ENCODE measurements at places on chromosomes 5 and 9. TPM values are rescaled to one million over a fixed set of nuclear protein-coding genes. Genes with fewer than 3 reads are reported as not detected.
A peak's percentile ranks its signal among the peaks of the same experiment; 100 is the strongest.

Gene MRPL41
- total RNA-seq = 70.9 TPM

DNA sequence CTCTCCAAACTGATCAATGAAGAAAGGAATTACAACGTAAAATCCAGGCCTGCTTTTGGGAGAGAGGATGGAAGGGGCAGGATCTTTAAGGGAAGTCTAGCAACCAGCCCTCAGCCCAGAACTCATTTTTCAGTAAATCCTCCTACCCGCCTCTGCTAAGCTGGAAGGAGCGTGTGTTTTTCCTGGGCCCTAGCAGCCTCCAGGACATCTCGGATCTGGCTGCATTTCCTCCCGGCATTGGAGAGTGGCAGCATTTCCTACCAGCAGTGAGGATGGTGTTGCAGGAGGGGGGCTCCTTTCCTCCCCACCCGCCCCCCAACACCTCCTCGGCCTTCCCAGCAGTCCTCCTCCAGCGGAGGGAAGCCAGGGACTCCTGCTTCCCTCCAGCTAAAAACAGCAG, 54.5 kb downstream of the DCP2 start:
- no peaks in the 10 kb centered on the region for H3K36me3 ChIP-seq
- no peak overlapping the region for H3K27ac ChIP-seq
- no peak overlapping the region for H3K4me3 ChIP-seq
- no peaks in the 10 kb centered on the region for H3K27me3 ChIP-seq
- no peak for DNase-seq

DNA sequence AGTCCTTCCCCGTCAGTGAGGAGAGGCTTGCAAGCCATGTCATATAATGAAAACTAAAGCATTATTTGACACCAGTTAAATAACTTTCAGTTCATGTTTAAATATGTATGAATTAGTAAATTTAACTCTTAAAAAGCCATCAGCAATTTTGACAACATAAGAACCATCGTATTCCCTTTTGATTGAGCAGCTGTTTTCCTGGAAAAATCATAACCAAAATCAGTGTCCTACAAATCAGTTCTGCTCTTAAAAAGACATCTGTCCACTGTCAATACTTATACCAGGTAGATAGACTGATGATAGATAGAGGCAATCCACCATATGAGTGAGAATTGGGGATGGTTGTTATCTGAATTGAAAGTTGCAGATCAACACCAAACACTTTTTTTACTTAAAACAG, 2.3 kb downstream of the DIRAS2 start:
- peaks cover 28% of the 10 kb centered on the region for H3K27me3 ChIP-seq
- no peak overlapping the region for H3K27ac ChIP-seq
- no peak overlapping the region for H3K4me3 ChIP-seq
- H3K36me3 ChIP-seq = no peaks in the 10 kb centered on the region
- H3K4me1 ChIP-seq = peaks cover 4% of the 10 kb centered on the region

Gene SPOCK1
- not detected for total RNA-seq

Gene SPINK6
- total RNA-seq = not detected

DNA sequence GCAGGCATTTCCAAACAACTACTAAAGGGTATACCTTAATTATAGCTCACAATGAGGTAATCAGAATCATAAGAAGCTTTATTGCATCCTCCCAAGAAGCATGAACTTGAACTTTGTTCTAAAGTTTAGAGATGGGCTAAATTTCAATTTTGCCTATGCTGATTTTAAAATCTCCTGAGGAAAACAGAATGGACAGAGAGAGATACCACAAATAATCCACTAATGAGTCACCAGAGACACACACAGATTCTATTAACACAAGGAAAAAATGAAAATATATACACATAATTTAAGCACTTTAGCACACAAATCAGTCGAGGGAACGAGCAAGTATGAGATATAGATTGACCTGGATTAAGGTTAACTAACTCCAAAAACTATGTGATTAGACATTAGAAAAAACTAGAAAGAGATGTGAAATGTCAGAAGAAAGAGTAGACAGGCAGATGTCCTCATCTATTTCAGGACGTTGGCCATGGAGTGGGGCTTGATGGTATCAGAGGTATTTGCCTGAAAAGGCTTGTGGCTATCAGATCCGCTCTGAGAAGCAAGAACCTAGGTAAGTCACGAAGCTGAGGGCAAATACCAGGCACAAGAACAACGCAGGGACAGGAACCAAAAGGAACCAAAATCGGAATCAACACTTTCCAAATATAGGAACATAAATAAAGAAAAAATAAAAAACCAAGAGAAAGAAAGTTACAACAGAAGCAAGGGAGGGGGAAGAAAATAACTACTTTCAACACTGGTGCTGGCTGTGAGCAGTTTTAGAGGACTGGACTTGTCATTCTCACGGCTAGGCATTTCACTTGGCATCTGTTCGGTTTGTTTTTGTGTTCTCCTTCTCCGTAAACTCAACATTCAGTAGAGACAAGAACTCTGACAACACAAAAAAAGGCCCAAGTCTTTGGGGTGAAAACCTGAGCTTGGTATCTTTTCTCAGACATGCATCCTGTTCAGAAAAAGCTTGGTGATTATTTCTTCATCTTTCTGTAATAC, 294.6 kb upstream of the PUM3 start:
- no peak overlapping the region for H3K27ac ChIP-seq
- no peak for DNase-seq
- H3K4me1 ChIP-seq = no peaks in the 10 kb centered on the region

- no peaks in the 10 kb centered on the region for H3K36me3 ChIP-seq
- no peaks in the 10 kb centered on the region for H3K4me1 ChIP-seq
- no peak overlapping the region for H3K27ac ChIP-seq
- no peak overlapping the region for H3K4me3 ChIP-seq
- DNase-seq = no peak
These were observed 131.0 kb upstream of the ITGA1 start for GRCh38 chr5:52656569-52657246.

Gene PCDHGB7
- 1.9 TPM for total RNA-seq

GRCh38 chr9:8872802-8873201, 1073.2 kb upstream of the DMAC1 start:
- H3K27ac ChIP-seq = no peak overlapping the region
- H3K36me3 ChIP-seq = no peaks in the 10 kb centered on the region

DNA sequence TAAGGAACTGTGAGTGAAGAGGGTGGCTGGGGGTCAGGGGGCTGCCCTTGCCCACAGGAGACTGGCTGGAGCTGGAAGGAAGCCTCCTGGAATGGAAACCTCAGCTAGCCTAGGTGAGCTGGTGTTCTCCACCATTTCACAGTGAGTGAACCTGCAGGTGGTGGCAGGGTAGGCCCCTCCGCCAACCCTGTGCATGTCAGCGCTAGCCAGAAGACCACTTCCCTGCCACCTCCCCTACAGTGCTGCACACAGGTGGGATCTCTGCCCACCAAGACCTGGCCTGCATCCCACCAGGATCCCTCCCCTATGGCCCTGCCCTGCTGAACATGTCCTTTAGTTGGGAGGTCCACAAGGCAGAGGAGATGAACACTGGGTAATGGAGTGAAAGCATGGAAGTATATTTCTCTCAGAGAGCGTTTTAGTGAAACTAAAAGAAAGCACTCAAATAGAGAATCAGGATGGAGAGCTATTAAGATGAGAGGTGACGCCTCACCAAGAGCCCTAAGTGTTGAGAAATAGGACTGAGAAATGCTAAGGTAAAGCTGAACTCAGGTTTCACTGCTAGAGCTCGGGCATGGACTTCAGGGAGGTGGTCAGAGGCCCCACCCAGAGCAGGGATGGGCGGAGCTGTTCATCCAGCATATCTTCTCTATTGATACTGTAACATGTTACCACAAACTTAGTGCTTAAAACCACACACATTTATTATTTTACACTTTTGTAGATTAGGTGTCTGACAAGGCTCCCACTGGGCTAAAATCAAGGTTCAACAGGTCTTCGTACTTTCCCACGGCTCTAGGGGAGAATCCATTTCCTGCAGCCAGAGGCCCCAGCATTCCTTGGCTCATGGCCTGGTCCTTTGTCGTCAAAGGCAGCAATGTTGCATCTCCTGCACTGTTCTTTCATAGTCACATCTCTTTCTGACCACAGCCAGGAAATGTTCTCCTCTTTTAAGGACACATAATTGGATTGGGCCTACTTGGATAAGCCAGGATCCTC, 83.2 kb downstream of the DIRAS2 start:
- no peak overlapping the region for H3K4me3 ChIP-seq
- H3K27ac ChIP-seq = no peak overlapping the region
- H3K36me3 ChIP-seq = no peaks in the 10 kb centered on the region
- no peaks in the 10 kb centered on the region for H3K27me3 ChIP-seq

GRCh38 chr9:133384736-133385321, 8.7 kb downstream of the STKLD1 start:
- no peaks in the 10 kb centered on the region for H3K36me3 ChIP-seq
- H3K27me3 ChIP-seq = peaks cover 9% of the 10 kb centered on the region
- no peaks in the 10 kb centered on the region for H3K4me1 ChIP-seq
- no peak for DNase-seq
- H3K27ac ChIP-seq = no peak overlapping the region

- no peak for DNase-seq
- H3K36me3 ChIP-seq = no peaks in the 10 kb centered on the region
- H3K4me3 ChIP-seq = no peak overlapping the region
- H3K4me1 ChIP-seq = no peaks in the 10 kb centered on the region
These were observed 334.7 kb downstream of the NDUFS4 start for GRCh38 chr5:53895091-53895683.

- peak overlapping the region; percentile 59 for H3K27ac ChIP-seq
- H3K4me1 ChIP-seq = peaks cover 21% of the 10 kb centered on the region
- peak; percentile 67 for DNase-seq
- no peaks in the 10 kb centered on the region for H3K36me3 ChIP-seq
These were observed 802 bp downstream of the SPIN1 start for GRCh38 chr9:88388886-88389605.

- no peak overlapping the region for H3K27ac ChIP-seq
- H3K36me3 ChIP-seq = no peaks in the 10 kb centered on the region
- H3K4me3 ChIP-seq = no peak overlapping the region
- no peaks in the 10 kb centered on the region for H3K4me1 ChIP-seq
- no peaks in the 10 kb centered on the region for H3K27me3 ChIP-seq
These were observed 246.3 kb upstream of the EFNA5 start for GRCh38 chr5:107916731-107917725.

Gene IFNB1
- total RNA-seq = not detected

DNA sequence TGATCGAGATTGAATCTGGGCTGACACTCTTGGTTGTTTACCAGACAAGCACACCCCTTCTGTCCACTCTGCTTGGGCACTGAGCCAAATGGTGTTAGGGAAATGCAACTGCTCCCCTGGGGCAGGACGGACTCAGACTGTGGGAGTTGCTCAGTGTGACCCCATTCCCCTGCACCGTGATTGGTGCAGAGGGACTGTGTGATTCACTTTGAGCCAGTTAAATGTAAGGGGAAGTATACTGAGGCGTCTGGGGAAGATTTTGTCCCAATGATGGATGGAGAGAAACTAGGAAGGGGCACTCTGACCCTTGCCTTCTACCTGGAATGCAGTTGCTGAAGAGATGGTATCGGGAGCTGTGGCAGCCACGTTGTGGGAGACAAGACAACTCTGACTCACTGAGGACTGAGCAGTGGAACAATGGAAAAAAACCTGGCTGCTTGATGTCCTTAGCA, 196.0 kb upstream of the ANKRD55 start:
- H3K36me3 ChIP-seq = no peaks in the 10 kb centered on the region
- DNase-seq = no peak
- H3K4me1 ChIP-seq = peaks cover 11% of the 10 kb centered on the region
- no peaks in the 10 kb centered on the region for H3K27me3 ChIP-seq
- no peak overlapping the region for H3K4me3 ChIP-seq
- no peak overlapping the region for H3K27ac ChIP-seq

DNA sequence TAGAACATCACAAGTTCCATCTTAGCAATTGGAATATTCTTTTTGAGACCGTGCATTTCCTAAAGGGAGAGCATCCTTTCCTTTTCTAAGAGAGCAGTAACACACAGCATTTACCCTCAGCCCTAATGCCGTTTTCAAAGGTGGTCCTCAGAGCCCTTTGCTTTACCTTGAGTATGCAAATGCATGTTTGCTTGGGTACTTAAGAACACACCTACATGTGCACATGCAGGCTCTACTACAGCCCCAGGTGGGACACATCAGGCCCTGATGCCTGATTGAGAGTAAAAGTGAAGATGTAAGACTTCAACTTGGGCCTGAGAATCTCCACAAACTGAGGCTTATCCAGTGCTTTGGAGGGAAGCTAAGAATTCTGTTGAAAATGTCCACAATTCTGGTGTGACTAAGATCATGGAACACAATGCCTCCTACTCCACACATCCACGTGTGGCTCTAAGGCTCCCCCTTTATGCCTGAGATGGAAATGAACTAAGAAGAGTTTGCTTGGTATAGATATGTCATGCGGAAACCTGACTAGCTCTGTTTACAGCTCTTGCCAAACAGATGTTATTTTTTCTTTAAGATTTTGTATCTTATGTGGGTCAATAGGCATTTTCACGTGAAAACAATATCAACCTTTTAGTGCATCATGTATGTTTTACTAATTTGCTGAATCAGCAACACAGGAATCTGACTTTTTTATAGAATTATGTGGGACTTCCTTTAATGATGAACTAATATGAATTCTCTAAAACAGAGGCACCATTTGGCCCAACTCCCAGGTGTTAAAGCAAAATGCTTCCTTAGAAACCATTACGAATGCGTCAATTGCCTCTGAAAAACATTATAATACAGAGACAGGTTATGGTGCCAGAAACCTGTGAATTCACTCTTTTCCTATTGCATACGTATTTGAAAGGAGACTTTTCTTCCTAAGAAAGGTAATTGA, 48.9 kb upstream of the SLC2A8 start:
- H3K36me3 ChIP-seq = no peaks in the 10 kb centered on the region
- no peak overlapping the region for H3K27ac ChIP-seq
- H3K4me1 ChIP-seq = no peaks in the 10 kb centered on the region
- no peak overlapping the region for H3K4me3 ChIP-seq
- no peaks in the 10 kb centered on the region for H3K27me3 ChIP-seq

DNA sequence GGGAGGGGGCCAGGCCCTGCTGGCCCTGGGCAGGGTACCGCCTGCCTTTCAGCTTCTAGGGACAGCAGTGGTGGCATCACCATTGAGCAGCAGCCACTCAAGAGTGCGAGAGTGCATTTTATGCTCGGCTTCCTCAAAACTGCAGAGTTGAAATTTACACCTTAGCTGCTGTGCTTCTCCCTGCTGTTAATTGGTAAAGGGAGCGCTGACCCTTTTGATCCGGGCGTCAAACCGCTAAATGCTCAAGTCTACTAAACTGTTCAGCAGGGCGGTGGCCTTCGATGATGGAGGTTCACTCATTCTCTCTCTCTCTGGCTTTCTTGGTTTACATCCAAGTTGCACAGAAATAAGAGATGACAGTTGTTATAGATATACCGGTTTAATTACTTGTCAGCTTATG, 368.6 kb upstream of the IRX2 start:
- H3K36me3 ChIP-seq = no peaks in the 10 kb centered on the region
- H3K27ac ChIP-seq = no peak overlapping the region
- no peak overlapping the region for H3K4me3 ChIP-seq
- no peak for DNase-seq

- H3K4me3 ChIP-seq = no peak overlapping the region
- H3K27ac ChIP-seq = no peak overlapping the region
- no peaks in the 10 kb centered on the region for H3K4me1 ChIP-seq
- H3K36me3 ChIP-seq = no peaks in the 10 kb centered on the region
These were observed 179.7 kb upstream of the FBXL17 start for GRCh38 chr5:108561416-108562204.

Gene FGF18
- 0.15 TPM for total RNA-seq

Gene ARHGEF39
- total RNA-seq = 0.62 TPM
